ENCODE measurements at places on chromosomes 2 and 18. TPM values are rescaled to one million over a fixed set of nuclear protein-coding genes. Genes with fewer than 3 reads are reported as not detected.

Gene SCN9A
- total RNA-seq, result 12.1 TPM

Gene EHD3
- 12.8 TPM for total RNA-seq

Gene RSAD2
- under 0.01 TPM for total RNA-seq

Gene CD302
- 3.9 TPM for total RNA-seq

All from bronchial smooth muscle cell (primary cell).